ENCODE measurements at places on chromosomes 5 and 9.

DNA sequence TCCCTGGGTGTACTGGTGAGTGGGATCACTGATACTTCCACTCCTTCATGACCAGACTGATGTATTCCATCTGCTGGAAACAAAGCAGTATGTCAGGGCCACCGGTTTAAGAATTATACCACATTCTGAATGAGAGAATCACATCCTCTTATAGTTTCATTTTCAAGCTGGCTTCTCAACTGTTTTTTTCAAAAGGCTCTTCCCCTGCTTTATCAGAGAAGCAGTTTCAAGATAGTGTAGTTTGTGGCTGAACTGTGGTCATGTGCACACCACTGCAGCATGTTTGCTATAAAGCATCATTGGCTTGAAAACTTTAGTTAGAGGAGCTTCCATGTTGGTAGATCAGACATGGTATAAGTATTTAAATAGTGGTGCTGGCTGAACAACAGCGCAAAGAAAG, 450.5 kb upstream of the CDH10 start:
- no peak for DNase-seq

- DNase-seq = no peak
Measured at GRCh38 chr5:85452322-85453025, 1067.8 kb upstream of the EDIL3 start.

GRCh38 chr9:76353280-76353679, 40.9 kb downstream of the RFK start:
- no peak for DNase-seq

GRCh38 chr5:72644296-72644695, 137.1 kb upstream of the ZNF366 start:
- DNase-seq = no peak

DNA sequence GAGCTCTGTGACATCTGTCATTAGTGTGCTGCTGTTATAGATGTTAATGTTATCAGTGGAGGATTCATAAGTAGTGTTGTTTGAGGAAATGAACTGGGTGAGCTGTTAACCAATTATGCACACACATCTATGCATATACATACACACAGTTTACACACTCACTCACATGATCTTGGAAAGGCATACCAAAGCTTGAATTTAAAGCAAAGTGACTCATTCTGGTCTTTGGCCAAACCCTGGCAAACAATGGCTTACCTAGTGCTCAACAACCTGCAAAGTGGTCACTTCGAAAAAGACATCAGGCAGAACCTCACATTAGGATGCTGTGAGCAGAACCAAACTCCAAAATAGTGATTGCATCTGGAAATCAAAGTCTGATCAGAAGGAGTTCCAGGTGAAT, 1037.3 kb upstream of the CDH6 start:
- DNase-seq = no peak

- no peak for DNase-seq
Measured at GRCh38 chr5:93789173-93790067, 48.0 kb upstream of the POU5F2 start.

DNA sequence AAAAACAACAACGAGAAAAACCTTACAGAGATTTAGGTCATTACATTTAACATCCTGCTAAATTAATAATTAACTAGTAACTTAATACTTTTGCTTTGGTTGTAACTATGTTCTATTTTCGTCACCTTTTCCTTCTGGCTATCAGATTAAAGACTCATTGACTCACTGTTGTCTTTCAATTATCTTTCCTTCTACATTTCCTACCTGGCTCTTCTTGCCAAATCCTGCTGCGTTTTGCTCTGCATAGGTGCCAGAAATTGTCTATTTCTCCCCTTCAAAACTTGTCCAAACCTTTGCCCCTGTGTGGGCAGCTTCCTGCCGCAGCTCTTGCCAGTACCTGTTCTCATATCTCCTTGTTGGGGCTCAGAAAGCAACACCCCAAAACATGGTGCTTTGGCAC, 235.5 kb upstream of the ZNF608 start:
- DNase-seq = no peak

DNA sequence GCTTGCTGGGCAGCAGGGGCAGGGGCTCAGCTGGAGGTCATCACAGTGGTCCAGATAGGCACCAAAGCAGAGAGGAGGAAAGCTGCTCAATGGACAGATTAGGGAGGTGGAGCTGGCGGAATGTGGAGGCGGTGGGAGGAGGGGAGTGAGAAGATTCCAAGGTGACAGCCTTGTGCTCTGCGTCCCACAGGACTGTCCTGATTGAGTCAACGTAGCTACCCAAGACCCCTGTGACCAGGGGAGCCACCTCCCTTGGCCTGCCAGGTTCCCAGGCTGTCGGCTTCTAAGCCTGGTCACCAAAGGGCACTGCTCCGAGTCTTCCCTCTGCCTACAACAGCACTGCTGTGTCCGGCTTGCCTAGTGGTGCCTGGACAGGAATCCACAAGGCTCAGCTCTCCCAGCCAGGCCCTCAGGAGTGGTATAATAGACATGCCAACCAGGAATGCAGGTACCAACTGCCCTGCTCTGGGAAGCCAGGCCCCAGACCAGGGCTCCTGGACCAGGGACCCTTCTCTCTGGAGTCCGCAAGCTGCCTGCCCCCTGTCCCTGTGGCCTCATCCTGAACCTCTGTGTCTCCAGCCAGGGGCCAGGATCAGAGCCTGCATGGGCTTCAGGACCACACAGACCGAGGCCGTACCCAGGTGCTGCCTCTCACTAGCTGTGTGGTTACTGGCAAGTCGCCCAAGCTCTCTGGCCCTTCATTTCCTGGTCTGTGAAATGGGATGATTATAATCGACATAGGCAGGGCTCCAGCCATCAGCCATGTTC, 67.9 kb downstream of the STK10 start:
- no peak for DNase-seq

DNA sequence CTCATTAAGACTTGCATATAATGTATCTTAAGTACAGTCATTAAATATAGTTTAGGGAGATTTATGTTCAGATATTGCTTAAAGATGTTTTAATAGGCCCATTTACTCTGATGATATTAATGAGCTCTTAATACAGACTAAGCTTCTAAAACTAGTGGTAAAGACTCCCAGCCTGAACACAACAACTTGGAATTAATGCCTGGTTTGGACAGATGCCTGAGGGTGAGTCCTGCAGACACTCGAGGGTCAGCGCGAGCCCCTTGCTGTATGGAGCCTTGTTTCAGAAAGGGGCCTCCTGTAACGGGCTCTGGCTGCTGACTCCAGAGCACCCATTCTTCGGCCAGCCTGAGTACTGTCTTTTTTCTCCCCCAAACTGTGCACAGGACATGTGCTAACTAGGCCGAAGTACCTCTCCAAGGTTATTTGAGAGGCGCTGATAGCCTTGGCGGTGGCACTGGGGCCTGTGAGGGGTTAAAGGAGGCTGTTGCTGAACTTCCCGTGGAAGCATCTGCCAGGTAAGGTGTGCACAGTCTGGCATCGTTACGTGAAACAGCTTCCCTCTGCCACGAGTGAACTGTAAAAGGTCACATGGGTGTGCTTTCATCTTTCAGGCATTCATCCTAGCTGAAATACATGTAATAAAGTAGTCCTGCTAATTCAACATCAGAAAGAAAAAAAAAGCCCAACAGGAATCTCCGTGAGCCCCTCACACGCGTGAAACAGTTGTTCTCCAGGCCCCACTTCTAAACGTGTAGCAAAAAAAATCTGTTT, 113.4 kb downstream of the MVB12B start:
- no peak for DNase-seq

DNA sequence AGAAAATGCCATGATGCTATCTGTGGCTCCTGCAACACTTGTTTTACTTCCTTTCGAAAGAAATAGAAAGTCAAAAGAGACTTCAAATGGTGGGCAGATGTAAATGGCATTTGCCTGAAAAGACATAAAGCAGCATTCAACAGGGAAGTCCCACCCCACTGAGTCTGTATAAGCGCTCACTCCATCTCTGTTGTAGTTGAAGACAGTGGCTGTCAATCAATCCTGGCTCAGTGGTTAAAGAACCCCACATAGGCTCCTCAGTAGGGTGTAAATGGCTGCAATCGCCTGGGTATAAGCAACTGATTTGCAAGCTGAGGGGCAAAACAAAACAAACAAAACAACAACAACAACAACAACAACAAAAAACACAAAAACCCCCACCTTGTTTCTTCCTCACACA, 158.7 kb downstream of the EFNA5 start:
- DNase-seq = no peak

DNA sequence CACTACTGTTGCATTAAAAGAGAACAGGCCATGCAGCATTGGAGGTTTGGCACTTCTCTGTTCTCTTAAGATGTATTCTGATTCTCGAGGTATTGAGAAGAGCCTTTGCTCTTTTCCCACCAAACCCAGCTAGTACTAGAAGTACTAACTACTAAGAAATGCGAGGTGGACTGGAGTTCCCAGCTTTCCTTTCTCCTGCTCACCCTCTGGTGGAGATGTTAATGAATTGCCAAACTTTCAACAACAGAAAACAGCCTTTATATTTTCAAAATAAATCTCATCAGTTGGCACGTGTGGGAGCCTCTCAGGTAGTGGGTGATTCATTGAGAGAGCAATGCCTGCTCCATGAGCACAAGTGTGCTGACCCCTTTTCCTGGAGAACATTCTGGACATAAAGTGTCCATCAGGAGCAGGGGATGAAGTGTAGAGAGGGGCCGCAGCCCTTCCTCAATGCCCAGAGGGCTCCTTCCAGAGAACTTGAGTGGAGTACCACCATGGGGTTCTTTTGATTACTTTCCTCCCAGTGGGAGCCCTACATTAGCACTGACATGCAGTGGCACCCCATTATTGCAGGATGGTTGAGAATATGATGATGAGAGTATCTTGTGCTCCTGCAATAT, 45.7 kb downstream of the TMEM174 start:
- no peak for DNase-seq

- DNase-seq = no peak
Measured at GRCh38 chr5:5886812-5887486, 464.5 kb downstream of the ICE1 start.

- no peak for DNase-seq
Measured at GRCh38 chr5:110965773-110966581, 105.5 kb upstream of the TSLP start.

DNA sequence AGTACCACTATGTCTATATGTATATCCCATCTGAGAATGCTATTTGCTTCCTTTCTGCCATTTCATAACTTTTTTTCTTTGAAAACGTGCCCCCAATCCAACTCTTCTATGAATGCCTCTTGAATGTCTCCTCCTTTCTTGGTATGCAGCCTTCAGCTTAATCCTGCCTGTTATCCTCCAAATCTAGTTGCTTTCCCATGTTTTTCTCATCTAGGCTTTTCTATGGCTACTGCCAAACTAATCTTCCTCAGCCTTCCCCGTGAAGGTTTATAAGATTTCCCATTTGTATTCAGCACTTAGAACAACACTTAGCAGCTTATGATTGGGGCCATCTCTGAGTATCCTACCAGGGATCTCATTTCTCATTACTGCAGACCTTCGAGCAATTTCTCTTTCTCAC, 2.5 kb downstream of the TGFBR1 start:
- no peak for DNase-seq

DNA sequence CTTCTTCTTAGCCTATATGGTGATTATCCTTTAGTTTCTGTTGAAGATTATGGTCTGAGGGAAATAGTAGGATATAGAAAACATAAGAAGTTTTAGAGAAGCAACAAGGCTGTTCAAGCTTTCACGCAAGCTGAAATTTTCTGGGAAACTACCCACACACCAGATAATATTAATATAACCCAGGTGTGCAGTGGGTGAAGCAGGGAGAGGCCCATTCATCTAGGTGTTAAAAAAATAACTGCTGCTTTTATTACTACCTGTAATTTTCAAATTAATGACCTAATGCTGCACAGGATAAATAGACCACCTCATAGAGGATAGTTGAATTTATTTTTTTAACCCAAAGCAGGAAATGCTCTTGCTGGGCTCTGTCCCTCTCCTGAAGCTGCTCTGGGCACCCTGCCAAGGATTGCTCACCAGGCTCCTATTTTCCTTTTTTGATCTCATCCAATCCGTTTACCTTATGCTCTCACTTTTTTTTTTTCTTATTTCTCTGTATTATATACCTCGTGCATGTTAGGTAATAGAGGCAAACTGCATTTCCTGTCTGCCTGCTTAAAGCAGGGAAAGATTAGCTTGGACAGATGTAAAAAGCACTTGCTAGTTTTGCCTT, 124.3 kb upstream of the SLC12A2 start:
- no peak for DNase-seq

DNA sequence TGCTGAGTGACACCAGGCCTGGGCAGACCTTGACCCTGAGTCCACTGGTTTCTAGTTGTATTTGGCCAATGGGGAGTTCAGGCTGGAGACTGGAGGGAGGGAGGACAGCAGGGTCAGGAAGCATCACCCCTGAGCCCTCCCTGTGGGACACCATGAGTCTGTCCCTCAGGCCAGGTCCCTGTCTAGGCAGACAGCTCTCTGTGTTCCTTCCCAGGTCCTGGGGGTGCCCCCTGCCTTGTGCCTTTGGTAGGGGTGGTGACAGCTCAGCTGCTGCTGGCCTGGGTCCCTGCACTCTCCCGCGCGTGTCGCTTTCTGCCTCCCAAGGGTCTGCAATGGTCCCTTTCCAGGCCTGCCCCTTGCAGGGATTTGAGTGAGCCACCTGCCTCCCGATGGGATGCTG, 125.5 kb downstream of the OLFM1 start:
- DNase-seq = no peak

GRCh38 chr5:174431504-174431903, 292.9 kb upstream of the MSX2 start:
- DNase-seq = no peak

DNA sequence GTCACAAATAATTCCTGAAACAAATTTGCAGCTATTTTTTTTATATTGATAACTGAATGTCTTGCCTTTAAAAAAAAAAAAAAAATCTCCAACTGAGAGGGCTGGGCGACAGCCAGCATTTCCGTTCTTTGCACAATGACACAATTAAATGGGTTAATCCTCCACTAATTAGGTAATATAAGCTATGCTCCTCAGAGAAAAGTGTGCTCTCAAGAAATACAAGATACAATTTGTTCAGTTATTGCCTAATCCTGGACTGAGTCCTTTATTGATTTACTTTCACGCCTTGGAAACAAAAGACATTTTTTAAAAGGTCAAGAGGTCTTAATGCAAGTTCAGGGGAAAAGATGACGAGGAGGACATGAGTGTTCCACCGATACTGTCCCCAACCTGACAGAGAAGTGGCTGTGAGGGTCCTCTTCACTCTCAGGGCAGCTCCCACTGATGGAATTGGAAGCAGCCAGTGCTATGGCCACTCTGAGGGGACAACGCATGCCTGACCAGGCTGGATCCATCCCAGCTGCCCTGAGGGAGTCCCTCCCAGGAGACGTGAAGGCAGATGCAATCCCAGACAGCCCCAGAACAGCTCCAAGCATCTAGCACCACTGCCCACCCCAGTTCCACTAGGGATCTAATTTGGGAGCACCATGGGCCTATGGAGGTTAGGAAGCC, 220.7 kb downstream of the GNA14 start:
- DNase-seq = no peak

DNA sequence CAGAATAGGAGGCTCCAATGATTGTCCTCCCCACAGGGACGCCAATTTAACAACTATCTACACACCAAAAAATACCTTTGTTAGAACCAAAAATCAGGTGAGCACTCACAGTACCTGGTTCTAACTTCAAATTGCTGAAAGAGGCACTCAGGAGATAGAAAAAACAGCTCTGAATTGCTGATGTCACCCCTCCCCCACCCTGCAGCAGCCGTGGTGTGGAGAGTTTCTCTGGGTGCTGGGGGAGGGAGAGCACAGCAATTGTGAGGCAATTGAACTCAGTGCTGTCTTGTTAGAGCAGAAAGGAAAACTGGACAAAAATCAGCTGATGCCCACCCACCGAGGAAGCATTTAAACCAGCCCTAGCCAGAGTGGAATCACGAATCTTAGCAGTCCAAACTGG, 41.8 kb downstream of the TNFSF8 start:
- DNase-seq = no peak

All from activated gamma-delta T cell treated with anti-CD3 and anti-CD28 coated beads, Interleukin-2, amount 50 U/mL, for 16 hours (primary cell).